HS-5 (cell line): ENCODE measurements at places on chromosomes 11 and 22.
A peak's percentile ranks its signal among the peaks of the same experiment; 100 is the strongest.

- DNase-seq: no peak
Observed at GRCh38 chr11:85750646-85751045, 60.3 kb downstream of the SYTL2 start.

- no peak for DNase-seq
Observed at GRCh38 chr11:47188259-47188658, 2.0 kb upstream of the PACSIN3 start.

GRCh38 chr22:37001826-37002225, 17.4 kb downstream of the TST start:
- no peak for DNase-seq

DNA sequence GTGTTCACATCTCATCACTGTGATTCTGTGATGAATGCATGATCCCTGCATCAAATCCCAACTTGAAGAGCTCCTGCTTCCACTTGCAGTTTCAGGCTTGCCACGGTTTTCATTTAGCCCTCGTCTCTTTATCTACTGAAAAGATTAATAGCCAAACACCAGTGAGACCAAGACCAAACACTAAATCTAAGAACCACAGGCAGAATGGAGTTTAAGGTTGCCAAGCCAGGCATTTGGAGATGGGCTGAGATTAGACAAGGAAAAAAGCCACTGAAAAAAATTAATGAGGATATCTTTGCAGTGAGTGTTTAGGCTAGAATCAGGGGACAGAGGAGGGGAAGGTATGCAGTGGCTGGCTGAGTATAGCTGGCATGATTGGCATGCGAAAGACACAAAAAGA, 227.2 kb upstream of the BLID start:
- no peak for DNase-seq

DNA sequence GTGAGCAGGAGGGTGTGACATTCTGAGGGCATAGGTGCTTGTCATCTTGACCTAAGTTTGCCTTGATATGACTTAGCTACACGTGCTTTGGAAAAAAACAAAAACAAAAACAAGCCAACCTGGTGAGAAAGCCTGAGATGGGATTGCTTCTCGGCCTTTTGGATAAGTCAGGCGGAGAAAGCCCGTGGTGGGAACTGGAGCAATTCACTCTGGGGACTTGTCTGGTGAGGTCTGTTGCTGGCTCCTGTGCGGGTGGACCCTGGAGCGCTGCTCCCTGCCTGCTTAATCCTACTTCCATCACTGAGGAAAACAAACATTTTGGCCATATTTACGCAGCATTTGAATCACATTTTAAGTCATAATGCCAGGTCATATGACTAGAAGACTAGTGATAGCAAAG, 100.3 kb downstream of the SNX19 start:
- DNase-seq: no peak

DNA sequence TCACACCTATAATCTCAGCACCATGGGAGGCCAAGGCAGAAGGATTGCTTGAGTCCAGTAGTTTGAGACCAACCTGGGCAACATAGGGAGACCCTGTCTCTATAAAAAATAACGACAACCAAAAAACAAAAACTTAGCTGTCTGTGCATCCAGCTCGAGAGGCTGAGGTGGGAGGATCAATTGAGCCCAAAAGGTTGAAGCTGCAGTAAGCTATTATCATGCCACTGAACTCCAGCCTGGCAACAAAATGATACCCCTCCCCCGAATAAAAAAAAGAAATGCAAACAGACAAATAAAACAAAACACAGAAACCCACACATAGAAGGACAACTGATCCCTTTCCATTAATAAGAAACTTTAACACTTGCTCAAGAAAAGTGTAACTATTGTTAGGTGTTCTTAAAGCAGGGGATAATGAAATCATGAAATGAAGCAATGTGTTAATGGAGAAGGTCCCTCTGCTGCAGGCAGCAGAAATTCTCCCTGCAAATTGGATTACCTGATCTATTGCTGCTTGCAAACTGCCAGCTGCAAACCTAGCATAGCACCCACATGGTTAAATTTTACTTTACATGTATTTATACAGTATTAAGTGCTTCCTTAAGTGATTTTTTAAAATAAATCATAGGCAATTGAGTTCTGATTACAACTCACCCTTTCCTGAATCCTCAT, 226.3 kb downstream of the SBF2 start:
- DNase-seq: no peak

DNA sequence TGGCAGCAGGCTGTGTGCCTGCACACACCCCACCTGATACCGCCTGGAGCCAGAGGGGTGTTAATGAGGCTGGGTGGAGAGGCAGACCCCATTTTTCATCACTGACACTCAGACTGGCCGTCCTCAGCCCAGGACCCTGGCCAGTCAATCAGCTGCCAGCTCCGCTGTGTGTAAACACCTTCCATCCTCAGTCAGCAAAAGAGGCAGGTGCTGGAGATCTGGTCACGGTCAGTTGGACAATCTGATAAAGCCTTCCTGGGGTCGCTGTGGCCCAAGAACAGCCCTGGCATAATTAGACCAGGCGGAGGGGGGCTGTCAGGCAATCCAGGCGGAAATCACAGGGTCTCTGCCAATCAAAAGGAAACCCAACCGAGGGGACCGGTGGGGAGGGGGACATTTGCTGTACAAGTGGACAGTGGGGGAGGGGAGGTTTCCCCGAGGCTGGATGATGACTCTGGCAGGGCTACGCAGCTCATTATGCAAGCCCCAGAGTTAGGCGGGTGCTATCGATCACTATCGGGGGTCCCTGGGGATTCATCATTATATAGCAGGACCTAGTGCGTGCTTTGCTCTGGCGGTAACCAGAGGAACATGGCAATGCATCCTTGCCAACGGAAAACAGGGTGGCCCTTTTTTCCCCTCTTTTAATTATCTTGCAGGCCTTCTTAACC, 72.9 kb downstream of the ABTB2 start:
- no peak for DNase-seq

DNA sequence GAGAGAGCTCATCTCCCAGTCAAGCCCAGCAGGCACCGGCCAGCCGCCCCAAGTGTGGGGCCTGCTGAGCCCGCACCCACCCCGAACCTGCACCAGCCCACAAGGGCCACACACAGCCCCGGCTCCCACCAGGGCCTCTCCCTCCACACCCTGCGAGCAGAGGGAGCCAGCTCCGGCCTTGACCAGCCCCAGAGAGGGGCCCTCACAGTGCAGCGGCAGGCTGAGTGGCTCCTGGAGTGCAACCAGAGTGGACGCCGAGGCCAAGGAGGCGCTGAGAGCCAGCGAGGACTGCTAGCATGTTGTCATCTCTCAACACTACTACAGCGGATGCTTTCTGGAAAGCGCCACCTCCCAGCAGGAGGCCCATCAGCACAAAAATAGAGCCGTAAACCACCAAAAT, 10.9 kb downstream of the DEFB108B start:
- no peak for DNase-seq

DNA sequence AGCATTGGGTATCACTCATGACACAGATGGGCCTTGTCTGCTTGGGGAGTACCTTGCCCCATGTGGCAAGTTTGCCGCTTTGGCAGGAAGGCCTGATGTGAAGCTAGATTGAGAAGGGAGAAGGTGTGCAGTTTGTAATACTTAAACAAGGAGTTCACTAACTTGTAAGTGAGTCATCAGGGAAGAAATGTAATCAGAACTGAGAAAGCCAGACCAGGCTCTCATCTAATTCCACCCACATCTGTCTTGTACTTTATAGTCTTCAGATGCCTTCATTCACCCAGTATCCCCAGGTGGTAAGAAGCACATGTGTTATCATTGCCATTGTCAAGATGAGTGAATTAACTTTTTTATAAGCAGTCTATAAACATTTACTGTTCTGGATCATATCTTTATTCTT, 116.0 kb upstream of the DDI1 start:
- DNase-seq: no peak

DNA sequence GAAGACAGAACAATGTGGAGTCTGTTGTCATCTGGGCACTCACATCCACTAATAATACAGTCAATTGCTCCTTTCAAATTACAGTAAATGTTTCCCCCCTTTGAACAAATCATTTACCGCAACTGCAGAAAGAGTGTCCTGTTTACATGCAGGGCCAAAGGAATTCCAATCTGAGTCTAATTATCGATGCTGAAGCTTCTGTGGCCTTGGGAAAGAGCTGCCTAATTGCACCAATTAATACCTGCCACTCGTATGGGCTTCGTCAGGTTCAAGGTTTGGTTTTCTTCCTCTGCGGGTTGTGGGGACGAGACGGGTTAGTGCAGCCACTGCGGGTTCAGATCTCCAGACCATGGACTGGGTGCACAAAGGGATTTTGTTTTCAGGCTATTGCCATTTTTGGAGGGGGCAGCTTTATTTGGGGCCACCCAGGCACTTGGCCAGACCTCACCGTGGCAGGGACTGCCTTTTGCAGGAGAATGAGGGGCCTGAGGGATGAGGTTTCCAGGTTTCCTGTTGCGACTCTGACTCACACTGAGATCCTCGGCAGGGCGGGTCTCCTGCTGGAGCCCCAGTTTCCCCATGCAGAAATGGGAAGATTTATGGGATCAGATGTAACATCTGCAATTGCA, 147.6 kb downstream of the MIAT start:
- DNase-seq: no peak

DNA sequence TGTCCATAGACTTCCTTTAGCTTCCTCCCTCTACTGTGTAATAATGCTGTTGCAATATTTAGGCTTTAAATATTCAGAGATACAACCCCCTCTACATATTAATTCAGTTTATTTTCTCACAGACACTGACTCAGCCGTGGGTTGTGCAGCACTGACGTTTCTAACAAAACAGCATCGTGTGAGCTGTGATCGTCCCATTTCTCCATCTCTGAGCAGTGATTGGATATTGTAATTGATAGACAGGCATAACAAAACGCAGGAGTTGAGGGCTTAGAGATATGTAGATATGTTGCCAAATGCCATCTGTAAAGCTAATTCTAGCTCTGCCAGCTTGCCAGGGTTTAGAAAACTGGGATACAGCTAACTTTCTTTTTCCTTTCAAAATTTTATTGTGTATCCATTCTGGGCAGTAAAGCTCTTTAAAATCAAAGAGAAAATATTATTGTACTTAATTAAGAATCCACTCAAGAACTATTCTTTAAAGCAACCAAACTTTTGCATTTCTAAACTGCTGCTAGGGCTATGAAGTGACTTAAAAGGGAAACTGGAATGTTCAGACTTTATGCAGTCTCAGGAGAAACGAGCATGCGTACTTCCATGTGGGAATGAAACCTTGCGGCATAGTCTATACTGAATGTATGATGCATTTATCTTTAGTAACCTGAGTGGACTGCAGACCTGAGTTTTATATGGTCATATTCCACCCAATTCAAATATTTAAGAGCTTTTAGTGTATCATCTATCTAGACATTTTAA, 22.7 kb downstream of the BTBD10 start:
- peak; percentile 86 for DNase-seq

DNA sequence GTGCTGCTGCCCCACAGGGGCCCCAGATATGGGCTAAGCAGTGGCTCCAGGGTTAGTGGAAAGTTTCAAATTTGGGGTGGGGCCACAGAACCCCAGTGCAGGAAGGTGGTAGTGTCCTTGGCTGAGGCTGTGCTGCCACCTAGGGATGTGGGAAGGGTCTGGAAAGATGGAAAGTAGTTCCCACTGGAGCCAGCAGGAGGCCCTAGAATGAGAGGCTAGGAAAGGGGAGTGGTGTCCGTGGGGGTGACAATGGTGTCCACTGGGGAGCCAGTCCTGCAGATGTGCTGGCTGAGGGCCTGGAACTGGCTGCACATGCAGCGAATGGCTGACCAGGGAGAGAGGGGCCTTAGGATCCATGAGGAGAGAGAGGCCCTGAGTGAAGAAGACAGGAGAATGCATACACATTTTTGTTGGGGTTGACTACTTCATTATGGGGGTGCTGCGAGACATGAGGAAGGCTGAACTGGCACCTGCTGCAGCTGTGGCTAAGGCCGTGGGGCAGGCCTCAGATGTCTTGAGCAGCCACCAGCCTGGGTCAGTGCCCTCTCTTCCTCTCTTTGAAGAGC, 21.1 kb downstream of the RFPL3 start:
- no peak for DNase-seq

GRCh38 chr11:72635309-72635915, 38.8 kb downstream of the PDE2A start:
- no peak for DNase-seq

DNA sequence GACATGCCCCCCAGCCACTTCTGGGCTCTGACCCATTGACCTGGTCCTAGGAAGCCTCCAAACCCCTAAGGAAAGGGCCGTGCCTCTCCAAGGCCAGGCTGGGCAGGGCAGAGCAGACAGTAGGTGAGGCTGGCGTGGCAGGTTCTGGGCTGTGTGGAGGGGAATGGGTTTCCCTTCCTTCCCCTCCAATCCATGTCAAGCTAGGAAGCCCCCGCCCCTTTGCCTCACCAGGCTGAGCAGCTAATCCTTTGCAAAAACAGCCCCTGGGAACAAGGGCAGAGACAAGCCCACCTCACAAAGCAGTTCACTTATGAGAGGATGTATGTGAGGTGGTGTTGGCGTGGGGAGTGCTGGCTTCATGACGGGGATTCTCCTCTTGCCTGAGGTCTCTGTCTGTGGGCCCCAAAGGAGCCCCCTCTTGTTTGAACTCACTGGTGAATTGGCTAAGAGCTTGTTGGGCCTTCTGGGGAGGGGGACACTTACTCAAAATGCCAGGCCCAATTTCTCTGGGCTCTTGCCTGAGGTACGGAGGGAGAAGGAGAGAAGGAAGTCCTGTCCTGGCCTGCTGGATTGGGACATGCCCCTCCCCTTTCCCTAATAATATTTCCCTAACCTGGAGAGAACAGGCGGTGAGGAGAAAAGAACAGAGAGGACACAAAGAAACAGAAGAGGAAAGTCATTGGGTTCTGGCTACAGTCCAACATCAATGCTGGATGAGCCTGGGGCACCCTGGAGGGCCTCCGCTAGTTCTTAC, 1.6 kb upstream of the TRIM29 start:
- DNase-seq: no peak

DNA sequence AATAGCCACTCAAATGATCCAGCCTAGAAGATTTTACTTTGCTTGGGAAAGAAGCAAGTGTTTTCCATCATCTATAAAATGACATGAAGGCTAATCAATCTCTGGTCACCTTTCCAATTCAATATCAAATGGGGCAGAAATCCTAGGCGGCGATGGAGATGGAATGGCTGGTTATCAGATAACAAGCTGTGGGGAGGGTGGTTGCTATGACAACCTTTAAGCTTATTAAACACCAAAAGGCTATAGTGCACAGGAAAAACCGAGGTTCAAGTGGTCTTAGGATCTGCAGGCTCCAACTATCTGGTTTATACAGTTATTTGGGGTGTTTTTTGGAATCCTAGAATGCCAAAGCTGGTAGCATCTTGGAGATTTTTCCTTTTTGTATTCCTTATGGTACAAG, 13.9 kb upstream of the BSX start:
- no peak for DNase-seq

GRCh38 chr11:20162824-20163782, 2.8 kb upstream of the DBX1 start:
- DNase-seq: no peak
